Esophagus squamous epithelium (tissue), 5 donors: ENCODE measurements at places on chromosomes 1 and 21. TPM values are rescaled to one million over a fixed set of nuclear protein-coding genes. Genes with fewer than 3 reads are reported as not detected.

GRCh38 chr21:34115160-34115559, 41.8 kb downstream of the MRPS6 start:
- no peaks in the 10 kb centered on the region for H3K36me3 ChIP-seq
- DNase-seq = no peak
- no peaks in the 10 kb centered on the region for H3K27me3 ChIP-seq
- H3K27ac ChIP-seq = no peak overlapping the region
- no peak overlapping the region for H3K4me3 ChIP-seq

DNA sequence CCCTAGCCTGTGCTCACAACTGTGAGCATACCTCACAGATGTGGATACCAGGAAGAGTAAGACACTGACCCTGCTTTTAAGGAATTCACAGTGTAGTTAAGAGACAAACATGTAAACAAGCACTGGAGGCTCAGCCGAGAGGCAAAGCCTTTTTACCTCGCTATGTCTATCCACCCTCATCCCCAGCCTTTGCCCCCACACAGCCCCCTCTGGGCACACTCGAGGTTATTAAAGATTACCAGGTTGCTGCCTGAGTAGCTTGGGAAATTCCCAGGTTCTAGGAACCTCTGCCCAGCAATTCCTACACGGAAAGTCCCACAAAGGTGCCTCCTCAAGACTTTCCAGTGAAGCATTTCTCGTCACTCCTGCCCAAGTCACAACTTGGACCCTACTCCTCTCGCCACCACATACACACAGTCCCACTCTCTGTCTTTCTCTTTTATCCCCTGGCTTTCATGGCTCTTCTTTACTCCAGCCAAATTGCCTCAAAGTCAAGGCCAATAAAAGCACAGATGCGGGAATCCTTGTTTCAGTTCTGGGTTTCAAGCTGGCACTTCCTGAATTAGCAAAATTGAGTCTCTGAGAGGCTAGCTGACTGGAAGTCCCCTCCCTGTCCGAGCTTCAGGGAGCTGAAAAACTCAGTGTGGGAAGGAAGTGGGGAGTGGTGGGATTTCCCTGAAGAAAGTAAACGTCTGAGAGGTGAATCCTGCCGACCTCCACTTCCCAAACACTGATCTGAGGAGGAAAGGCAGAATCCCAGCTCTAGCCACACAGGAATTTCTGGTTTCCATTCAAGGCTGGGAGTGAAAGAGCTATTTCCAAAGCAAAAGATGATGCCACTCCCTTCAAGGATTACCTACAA, 7.6 kb downstream of the DENND2D start:
- H3K36me3 ChIP-seq = peaks cover 17% of the 10 kb centered on the region
- DNase-seq = no peak
- no peak overlapping the region for H3K4me3 ChIP-seq
- H3K27me3 ChIP-seq = no peaks in the 10 kb centered on the region
- peak overlapping the region; percentile 81 for H3K27ac ChIP-seq

DNA sequence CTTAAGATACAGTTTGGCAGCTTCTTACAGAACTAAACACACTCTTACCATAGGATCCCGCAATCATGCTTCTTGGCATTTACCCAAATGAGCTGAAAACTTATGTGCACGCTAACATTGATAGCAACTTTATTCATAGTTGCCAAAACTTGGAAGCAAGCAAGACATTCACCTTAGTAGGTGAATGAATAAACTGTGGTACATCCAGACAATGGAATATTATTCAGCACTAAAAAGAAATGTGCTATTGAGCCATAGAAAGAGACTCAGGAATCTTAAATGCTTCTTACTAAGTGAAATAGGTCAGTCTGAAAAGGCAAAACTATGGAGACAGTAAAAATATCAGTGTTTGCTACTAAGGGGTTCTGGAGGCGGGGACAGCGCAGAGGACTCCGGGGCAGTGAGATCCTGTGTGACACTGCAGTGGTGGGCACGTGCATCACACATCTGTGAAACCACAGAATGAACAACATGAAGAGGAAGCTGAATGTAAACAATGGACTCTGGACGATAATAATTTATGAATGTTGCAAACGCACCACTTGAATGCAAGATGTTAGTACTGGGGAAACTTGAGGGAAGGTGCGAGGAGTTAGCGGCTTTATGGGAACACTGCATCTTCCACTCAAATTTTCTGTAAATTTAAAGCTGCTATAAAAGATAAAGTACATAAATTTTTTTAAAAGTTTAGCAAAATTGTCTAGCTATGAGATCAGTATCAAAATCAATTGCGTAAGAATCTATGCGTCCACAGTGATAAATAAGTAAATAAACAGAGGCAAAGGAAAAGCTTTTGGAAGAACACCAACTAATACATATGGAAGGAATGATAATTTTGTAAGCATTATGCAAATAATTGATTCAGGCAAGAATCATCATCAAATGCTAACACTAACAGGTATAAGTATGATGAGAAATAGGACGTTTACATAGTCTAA, 15.4 kb upstream of the SPATC1L start:
- no peaks in the 10 kb centered on the region for H3K4me1 ChIP-seq
- no peak for DNase-seq
- no peaks in the 10 kb centered on the region for H3K27me3 ChIP-seq
- H3K36me3 ChIP-seq = peaks cover 28% of the 10 kb centered on the region
- H3K27ac ChIP-seq = no peak overlapping the region

DNA sequence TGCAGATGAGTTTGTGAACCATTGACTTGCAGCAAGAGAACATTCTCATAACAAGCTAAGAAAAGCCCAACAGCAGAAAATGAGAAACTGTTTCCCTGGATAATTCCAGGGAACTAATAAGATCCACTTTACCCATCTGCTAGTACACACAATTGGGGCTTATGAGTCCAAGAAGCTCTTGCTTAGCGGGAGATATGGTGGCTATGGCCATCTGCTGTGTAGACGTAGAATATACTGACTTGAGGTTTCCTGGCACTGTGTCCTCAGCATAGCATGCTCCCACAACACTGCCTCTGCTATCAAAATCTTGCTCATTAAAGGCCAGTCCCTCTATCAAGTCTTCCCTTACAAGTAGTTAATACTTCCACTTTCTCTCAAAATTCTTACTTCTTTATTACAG, 6.8 kb upstream of the RXRG start:
- no peak for DNase-seq
- no peaks in the 10 kb centered on the region for H3K36me3 ChIP-seq
- no peak overlapping the region for H3K27ac ChIP-seq

GRCh38 chr1:205922314-205922713, 20.9 kb downstream of the SLC26A9 start:
- H3K4me1 ChIP-seq = peaks cover 21% of the 10 kb centered on the region
- no peaks in the 10 kb centered on the region for H3K27me3 ChIP-seq
- no peaks in the 10 kb centered on the region for H3K36me3 ChIP-seq
- H3K27ac ChIP-seq = no peak overlapping the region

GRCh38 chr1:245341743-245342142, 187.0 kb downstream of the KIF26B start:
- no peaks in the 10 kb centered on the region for H3K27me3 ChIP-seq
- no peaks in the 10 kb centered on the region for H3K4me1 ChIP-seq
- no peak overlapping the region for H3K27ac ChIP-seq
- H3K36me3 ChIP-seq = no peaks in the 10 kb centered on the region
- DNase-seq = no peak
- no peak overlapping the region for H3K4me3 ChIP-seq

- DNase-seq = no peak
- no peaks in the 10 kb centered on the region for H3K4me1 ChIP-seq
- no peaks in the 10 kb centered on the region for H3K36me3 ChIP-seq
- H3K27ac ChIP-seq = no peak overlapping the region
- no peak overlapping the region for H3K4me3 ChIP-seq
These were observed 63.7 kb downstream of the LEPR start for GRCh38 chr1:65483993-65484754.

CR1 gene
- 3.5 TPM for total RNA-seq

PRAMEF25 gene
- total RNA-seq = not detected

GNAT2 gene
- total RNA-seq = not detected

CD48 gene
- total RNA-seq = 3.6 TPM

LEFTY1 gene
- not detected for total RNA-seq

TRIM63 gene
- 0.23 TPM for total RNA-seq
